NCI-H1048 (cell line): ENCODE measurements at places on chromosomes 5 and 9.

GRCh38 chr9:99986642-99987041 lies 80.2 kb downstream of the STX17 start:
- DNase-seq: no peak

DNA sequence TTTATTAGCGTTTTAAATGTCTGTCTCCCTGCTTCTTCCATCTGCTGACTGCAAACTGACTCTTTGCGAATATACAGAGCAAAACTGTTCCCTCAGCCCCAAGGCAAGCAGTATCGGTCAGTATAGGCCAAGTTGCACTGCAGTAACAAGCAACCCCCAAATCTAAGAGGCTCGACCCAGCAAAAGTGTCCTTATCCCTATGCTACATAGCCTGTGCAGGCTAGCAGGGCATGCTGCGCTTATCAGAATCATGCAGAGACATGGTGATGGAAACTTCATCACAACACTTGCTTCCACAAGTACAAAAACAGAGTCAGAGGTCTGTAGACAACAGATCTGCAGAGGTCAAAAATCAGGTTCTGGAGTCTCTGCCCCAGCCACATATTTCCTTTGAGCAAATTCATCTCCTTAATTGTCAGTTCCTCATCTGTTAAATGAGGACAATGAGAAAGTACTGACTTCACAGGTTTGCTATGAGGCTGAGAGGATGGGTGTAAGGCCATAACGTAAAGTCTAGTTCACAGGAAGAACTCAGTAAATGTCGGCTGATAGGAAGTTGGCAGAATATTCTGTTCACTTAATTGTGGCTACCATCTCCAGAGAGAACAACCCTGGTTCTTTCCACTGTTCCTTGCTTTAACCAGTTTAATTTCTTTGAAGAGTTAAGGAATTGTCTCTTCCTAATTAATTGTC lies 9.6 kb upstream of the IL17B start:
- DNase-seq: no peak

- DNase-seq: no peak
Measured at GRCh38 chr9:70060883-70061507, 17.3 kb downstream of the MAMDC2 start.

DNA sequence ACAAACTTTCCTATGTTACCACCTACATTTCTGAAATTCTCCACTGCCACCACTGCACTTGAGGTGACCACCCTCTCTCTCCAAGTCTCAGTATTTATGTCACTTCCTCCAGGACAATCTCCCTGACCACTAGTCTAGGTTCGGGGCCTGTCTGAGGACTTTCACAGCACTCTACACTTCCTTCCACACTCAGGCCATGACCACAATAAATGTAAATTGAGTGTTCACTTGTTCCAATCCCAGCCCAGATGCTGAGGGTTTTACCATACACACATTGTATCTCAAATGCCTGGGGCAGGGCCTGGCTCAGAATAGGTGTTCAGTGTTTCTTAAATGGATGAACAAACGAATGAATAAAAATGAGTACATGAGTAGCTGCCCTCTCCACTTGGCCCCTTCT lies 26.9 kb upstream of the CCNG1 start:
- DNase-seq: no peak

DNA sequence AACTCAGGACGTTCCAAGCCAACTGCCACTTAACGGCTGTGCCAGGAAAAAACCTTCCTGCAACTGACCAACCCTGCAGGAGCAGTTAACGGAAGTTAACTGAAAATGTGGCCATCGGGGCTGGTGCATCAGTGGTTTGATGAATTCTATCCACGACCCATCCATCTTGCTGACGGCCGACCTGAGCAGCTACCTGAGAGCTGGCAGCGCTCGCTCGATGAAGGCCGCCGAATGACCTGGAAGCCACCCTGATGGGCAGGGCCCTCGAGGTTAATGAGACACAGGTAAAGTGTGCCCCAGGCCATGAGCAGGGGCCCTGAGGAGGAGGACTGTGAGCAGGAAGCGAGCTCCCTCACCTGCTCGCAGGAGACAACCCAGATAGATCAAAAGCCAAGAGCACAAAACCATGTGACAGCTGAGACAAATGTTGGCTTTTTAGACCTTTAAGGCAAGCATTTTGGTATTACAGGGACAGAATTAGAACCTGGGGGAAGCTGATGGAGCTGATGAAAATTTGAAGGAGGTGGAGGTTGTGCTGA lies 35.3 kb upstream of the FLT4 start:
- DNase-seq: no peak

DNA sequence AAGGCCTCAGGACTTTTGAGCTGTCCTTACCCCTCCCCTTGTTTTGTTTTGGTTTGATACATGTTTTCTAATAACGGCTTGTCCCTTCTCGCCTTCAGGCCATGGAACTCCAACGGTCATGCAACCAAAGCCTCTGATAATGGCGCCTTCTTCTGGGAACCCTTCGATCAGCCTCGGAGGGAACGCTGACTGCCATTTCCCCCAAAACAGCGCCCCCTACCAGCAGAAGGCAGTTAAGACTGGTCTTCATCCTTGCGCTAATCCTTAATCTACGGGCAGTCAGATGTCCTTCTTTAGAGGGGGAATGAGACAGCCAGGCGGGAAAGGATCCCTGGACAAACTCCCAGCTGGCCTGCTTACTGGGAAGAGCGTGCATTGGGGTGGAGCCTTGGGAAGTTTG lies 276.6 kb downstream of the ICE1 start:
- no peak for DNase-seq

DNA sequence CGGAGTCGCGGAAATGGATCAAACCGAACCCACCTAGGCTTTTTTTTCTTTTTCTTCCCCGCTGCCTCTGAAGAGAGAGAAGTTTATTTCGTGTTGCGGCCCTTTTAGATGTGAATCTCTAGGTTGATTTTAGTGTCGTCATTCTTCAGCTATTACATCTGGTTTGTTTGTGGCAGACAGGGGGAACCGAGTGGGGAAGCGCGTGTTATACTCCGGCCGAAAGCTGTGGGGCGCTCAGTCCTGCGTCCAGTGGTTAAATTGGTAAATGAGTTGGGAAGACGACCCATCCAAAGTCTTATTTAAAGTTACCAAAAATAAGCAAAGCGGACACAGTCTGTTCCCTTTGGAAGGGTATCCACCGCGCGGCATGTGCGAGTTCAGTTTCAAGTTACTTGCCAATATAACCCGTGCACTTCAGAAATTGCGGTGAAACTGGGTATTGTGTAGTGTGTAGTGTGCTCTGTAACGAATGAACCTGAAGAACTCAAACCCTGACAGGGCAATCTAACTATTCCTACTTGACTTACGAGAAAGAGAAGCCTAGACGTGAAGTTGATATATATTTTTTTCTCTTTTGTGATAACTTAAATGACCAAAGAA lies 1.3 kb downstream of the MAN2A1 start:
- no peak for DNase-seq

DNA sequence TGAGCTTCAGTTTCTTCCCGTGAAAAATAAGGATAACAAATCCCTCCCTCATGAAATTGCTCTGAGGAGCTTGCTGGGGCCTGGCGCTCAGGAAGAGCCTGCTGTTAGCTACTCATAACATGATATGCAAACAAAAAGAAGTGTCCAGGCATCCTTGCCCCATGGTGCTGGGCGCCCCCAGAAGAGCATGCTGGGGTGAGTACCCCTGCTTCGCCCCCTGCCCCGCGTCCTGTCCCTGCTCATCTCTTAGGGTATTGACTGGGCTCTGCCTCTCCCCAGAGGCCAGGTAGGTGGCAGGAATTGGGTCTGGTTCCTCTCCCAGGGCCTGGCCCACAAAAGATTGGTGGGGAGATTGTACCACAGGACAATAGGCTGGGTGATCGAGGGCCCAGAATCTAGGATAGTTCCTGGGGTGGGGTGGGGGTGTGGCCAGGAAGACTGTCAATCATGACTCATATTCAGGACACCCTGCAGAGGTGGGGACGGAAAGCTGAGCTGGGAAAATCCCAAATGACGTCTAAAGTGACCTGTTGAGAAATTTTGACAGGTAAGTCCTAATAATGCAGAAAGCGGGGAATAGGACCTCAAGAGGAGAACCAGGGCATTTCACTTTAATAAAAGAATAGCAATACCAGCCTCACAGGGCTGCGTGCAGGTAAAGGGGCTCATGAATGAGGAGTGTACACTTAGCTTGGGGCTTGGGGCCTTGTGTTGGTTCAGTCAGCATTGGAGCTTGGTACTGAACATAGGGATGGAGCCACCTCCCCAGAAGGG lies 8.9 kb downstream of the PITX1 start:
- no peak for DNase-seq

DNA sequence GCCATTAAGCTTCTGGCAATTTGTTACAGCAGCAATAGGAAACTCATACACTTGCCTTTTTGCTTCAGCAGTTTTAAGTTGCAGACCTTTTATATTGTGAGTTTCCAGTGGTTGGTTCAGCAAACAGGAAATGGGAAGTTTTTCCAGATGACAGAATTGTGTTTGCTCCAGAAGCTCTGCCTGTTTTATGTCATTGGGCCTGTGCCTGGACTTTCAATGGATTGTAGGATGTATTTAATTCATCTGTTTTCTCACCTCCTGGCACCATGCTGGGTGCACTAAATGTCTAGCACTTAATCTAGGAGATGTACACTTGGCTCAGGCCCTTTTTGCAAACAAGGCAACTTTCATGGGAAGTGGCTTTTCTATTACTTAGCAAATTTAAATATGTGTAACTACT lies 100.4 kb upstream of the CLINT1 start:
- DNase-seq: no peak

- DNase-seq: no peak
Measured at GRCh38 chr9:23526806-23527205, 299.2 kb downstream of the ELAVL2 start.

GRCh38 chr5:153425914-153426313 lies 64.6 kb upstream of the GRIA1 start:
- no peak for DNase-seq

DNA sequence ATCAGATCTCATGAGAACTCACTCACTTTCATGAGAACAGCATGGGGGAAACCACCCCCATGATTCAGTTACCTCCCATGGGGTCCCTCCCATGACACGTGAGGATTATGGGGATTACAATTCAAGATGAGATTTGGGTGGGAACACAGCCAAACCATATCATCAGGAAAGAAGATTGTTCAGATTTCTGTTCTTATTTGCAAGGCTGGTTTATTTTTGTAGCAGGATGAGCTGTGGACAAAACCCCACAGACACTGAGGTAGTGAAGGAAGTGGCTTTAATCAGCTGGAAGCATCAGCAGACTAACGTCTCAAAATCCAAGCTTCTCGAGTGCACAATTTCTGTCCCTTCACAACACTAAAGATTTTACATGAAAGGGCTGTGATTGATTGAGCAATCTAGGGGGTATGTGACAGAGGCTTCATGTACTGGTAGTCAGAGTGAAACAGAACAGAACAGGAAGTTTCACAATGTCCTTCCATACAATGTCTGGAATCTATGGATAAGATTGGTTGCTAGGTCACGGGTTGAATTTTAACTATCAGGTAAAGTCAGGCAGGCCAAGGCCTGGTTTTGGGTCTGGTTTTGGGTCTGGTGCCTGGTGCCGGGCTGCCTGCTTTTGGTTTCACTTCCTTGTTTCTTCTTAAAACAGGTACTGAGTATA lies 91.3 kb upstream of the ZNF366 start:
- no peak for DNase-seq

- no peak for DNase-seq
Measured at GRCh38 chr9:88975966-88976889, 15.0 kb upstream of the S1PR3 start.

- DNase-seq: no peak
Measured at GRCh38 chr9:114908104-114908622, 22.2 kb downstream of the TNFSF8 start.

GRCh38 chr5:95773335-95774059 lies 42.4 kb downstream of the RHOBTB3 start:
- no peak for DNase-seq

- DNase-seq: no peak
Measured at GRCh38 chr9:76510041-76510440, 51.1 kb downstream of the GCNT1 start.

DNA sequence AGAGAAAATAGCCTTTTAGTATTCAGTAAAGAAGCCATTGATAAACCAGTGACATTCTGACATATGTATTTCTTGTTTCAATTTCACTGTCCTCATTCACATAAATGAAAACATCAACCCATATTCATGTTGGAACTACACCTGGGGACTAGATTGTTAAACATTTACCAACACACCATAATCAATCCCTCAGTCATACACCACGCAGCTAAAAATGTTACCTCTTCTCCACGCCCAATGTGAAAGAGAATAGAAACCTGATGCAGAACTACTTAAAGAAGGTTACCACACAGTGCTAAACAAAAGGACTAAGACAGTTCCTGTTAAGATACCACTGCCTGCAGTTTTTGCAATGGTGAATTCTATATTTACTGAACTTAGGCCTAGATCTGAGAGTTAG lies 518.9 kb downstream of the PRELID2 start:
- no peak for DNase-seq

- no peak for DNase-seq
Measured at GRCh38 chr9:134414900-134415425, 88.7 kb downstream of the RXRA start.

DNA sequence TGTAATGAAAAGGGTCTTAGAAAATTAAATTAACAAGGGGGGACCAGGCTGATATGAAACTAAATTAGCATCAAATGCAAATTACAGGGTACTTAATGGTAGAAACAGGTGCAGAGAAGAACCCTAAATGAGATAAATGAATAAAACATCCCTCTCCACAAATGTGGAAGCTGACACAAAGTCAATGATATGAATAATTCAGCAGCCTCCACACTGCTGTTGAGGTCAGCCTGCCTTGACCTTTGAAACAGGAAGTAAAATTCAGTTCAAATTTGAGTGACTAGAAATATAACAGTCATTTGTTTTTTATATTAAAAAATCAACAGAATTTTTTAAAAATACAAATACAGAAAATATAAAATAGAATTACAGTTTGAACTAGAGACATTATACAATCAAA lies 40.0 kb downstream of the EBF1 start:
- no peak for DNase-seq

DNA sequence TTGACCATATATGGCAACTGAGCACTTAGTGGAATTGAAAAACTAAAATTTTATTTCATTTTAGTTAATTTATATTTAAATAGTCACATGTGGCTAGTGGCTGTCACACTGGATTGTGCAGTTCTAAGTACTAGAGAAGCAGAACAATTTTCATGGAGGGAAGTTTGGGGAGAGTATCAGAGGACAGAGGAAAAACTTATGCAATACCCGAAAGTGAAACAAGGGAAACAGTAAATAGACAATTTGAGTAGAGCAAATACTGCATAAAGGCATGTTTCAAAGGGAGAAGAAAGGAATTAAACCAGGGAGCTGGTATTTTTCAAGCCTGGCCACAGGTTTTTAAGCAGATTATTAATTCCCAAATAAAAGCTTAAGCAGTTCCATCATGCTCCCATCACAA lies 590.5 kb upstream of the RORB start:
- no peak for DNase-seq
